ENCODE measurements at places on chromosomes 16 and 17.

GRCh38 chr17:7186241-7186640 lies 7.1 kb upstream of the ASGR1 start:
- no peak for DNase-seq
- H3K27me3 ChIP-seq, result no peaks in the 10 kb centered on the region
- no peak overlapping the region for H3K27ac ChIP-seq
- no peaks in the 10 kb centered on the region for H3K4me1 ChIP-seq
- no peak overlapping the region for H3K4me3 ChIP-seq
- H3K36me3 ChIP-seq, result peaks cover 6% of the 10 kb centered on the region

DNA sequence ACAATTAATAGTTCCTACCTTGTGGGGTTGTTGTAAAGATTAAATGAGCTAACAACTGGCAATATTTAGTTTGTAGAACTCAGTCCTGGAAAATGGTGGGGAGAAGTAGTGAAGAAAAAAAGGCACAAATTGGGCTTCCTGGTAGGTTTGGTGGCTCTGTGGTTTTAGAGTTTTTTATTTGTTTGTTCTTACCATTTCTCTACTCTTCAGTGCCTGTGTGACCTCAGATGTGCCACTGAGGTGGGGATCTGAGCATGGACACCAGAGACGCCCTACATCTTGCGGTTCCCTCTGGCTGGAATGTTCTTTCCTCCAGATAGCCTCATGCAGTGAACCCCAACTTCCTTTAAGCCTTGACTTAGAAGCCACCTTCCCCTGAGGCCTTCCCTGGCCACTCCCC lies 7.7 kb downstream of the ZBTB4 start:
- H3K4me1 ChIP-seq, result peaks cover 32% of the 10 kb centered on the region
- H3K27me3 ChIP-seq, result no peaks in the 10 kb centered on the region
- no peak overlapping the region for H3K4me3 ChIP-seq
- no peak overlapping the region for H3K27ac ChIP-seq

GRCh38 chr16:20401475-20402016 lies 3.0 kb downstream of the PDILT start:
- DNase-seq, result no peak
- no peaks in the 10 kb centered on the region for H3K27me3 ChIP-seq
- no peaks in the 10 kb centered on the region for H3K4me1 ChIP-seq
- H3K4me3 ChIP-seq, result no peak overlapping the region
- H3K36me3 ChIP-seq, result no peaks in the 10 kb centered on the region

DNA sequence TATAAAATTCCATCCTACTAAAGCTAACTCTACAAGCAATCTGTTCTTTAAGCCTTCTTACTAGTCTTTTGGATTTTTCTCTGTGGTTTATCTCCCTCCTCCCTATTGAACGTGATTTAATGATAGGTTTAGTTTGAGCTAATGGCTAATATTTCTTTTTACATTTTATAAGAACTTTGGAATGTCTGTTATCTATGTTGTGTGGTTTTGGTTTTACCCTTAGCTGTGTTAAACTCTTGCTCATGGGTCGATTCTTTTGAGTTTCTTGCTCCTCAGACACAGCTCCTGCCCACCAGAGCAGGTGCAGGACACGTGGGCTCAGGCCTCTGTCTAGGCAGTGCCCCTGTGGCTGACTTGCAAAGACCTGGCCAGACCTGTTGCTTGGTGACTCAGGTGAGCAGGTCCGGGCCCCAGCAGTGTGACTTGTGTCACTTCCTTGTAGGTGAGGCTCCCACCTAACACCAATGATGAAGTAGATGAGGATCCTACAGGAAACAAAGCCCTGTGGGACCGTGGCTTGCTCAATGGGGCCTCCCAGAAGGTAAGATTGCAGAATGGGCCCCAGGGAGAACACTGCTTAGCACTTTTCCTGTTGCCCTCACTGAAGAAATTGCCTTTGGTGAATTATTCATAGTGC lies 45.1 kb downstream of the SF3B3 start:
- no peak for DNase-seq
- no peaks in the 10 kb centered on the region for H3K27me3 ChIP-seq
- H3K4me3 ChIP-seq, result no peak overlapping the region
- H3K4me1 ChIP-seq, result peaks cover 13% of the 10 kb centered on the region
- H3K27ac ChIP-seq, result no peak overlapping the region

DNA sequence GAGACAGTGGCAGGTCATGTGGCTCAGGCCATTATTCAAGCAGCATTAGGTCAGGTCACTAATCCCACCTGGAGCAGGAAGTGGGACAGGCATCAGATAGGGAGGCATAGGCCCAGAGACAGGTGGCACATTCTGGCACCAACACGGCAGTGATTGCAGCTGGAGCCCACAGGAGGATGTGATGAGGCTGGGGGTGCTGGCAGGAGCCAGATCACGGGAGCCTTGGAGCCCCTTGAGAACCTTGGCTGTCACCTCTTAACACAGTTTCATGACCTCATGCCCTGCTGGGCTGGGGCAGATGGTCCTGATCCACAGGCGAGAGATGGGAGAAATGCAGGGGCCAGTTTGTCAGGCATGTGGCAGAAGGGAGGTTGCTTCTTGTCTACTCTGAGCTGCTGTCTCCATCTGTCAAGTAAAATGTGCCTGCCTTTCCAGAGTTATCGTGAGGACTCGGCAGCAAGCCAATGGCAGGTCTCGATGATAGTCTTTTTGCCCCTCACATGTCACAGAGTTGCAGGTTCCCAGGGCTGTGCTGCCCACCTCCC lies 109.6 kb downstream of the CLEC16A start:
- no peak for DNase-seq
- H3K27me3 ChIP-seq, result no peaks in the 10 kb centered on the region
- H3K27ac ChIP-seq, result no peak overlapping the region
- no peaks in the 10 kb centered on the region for H3K4me1 ChIP-seq
- H3K36me3 ChIP-seq, result peaks cover 13% of the 10 kb centered on the region

GRCh38 chr16:4924593-4925292 lies 12.2 kb downstream of the PPL start:
- no peak overlapping the region for H3K27ac ChIP-seq
- H3K27me3 ChIP-seq, result no peaks in the 10 kb centered on the region
- H3K4me1 ChIP-seq, result no peaks in the 10 kb centered on the region
- DNase-seq, result no peak
- H3K4me3 ChIP-seq, result no peak overlapping the region

- no peaks in the 10 kb centered on the region for H3K36me3 ChIP-seq
- peaks cover 3% of the 10 kb centered on the region for H3K4me1 ChIP-seq
- no peak overlapping the region for H3K27ac ChIP-seq
- H3K4me3 ChIP-seq, result peak overlapping the region; percentile 50
Measured at GRCh38 chr17:38571833-38572668, 33.7 kb downstream of the SRCIN1 start.

- H3K4me3 ChIP-seq, result no peak overlapping the region
- peak overlapping the region; percentile 74 for H3K27ac ChIP-seq
- peaks cover 9% of the 10 kb centered on the region for H3K36me3 ChIP-seq
- DNase-seq, result no peak
- no peaks in the 10 kb centered on the region for H3K27me3 ChIP-seq
Measured at GRCh38 chr17:8577868-8578267, 52.7 kb downstream of the MYH10 start.

DNA sequence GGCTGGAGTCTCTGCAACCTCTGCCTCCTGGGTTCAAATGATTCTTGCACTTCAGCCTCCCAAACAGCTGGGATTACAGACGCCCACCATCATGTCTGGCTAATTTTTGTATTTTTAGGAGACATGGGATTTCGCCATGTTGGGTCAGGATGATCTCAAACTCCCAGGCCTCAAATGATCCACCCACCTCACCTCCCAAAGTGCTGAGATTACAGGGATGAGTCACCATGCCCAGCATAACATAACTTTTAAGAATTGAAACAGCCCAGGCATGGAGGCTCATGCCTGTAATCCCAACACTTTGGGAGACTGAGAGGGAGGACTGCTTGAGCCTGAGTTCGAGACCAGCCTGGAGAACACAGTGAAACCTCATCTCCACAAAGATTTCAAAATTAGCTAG lies 2.5 kb downstream of the RSL1D1 start:
- DNase-seq, result no peak
- no peaks in the 10 kb centered on the region for H3K4me1 ChIP-seq
- H3K27ac ChIP-seq, result no peak overlapping the region
- no peak overlapping the region for H3K4me3 ChIP-seq

- no peak overlapping the region for H3K4me3 ChIP-seq
- DNase-seq, result no peak
- no peaks in the 10 kb centered on the region for H3K27me3 ChIP-seq
- no peaks in the 10 kb centered on the region for H3K36me3 ChIP-seq
- no peak overlapping the region for H3K27ac ChIP-seq
Measured at GRCh38 chr16:62254372-62254771, 218.1 kb upstream of the CDH8 start.

DNA sequence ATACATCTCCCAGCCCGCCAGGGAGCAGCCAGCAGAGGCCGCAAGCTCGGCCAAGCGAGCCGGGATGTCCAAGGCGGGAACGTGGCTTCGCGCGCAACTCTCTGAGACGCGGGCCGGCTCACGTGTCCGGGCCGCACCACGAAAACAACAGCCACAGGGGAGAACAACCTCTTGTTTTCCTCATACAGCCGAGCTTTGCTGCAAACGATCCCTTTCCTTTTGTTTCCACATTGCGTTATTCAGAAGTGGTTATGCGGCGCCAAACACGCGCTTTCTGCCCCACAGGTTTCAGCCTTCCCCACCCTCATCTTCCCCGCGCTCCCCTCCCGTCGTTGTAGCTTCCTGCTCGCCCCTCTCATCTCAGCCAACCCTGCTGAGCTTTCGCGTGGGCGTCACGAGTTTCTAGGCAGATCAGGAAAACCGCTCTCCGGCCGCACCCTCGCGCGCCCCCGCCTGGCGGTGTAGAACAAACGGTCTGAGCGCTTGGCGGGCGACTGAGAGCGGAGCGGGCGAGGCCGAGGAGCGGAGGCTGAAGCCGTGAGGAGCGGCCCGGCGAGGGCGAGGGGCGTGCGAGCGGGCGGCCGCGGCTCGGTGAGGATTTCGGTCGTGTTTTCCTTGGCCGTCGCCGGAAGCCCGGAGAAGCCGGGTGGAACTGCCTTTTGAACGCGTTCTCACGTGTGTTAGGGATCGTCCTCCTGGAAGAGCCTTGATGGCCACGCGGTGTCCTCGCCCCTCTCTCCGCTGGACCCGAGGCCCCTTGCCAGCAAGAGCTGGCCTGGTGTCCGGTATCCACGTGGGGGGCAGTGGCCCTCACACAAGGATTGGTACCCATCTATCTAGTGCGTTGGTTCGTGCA lies 6.6 kb upstream of the SMARCD2 start:
- peak overlapping the region; percentile 56 for H3K4me3 ChIP-seq
- H3K27ac ChIP-seq, result peak overlapping the region; percentile 36
- peaks cover 5% of the 10 kb centered on the region for H3K4me1 ChIP-seq
- no peaks in the 10 kb centered on the region for H3K27me3 ChIP-seq
- peak; percentile 95 for DNase-seq
- H3K36me3 ChIP-seq, result no peaks in the 10 kb centered on the region

GRCh38 chr17:75110234-75110937 lies 617 bp downstream of the ARMC7 start:
- peak overlapping the region; percentile 93 for H3K4me3 ChIP-seq
- no peak for DNase-seq
- peaks cover 31% of the 10 kb centered on the region for H3K4me1 ChIP-seq
- H3K27ac ChIP-seq, result peak overlapping the region; percentile 44
- no peaks in the 10 kb centered on the region for H3K36me3 ChIP-seq

DNA sequence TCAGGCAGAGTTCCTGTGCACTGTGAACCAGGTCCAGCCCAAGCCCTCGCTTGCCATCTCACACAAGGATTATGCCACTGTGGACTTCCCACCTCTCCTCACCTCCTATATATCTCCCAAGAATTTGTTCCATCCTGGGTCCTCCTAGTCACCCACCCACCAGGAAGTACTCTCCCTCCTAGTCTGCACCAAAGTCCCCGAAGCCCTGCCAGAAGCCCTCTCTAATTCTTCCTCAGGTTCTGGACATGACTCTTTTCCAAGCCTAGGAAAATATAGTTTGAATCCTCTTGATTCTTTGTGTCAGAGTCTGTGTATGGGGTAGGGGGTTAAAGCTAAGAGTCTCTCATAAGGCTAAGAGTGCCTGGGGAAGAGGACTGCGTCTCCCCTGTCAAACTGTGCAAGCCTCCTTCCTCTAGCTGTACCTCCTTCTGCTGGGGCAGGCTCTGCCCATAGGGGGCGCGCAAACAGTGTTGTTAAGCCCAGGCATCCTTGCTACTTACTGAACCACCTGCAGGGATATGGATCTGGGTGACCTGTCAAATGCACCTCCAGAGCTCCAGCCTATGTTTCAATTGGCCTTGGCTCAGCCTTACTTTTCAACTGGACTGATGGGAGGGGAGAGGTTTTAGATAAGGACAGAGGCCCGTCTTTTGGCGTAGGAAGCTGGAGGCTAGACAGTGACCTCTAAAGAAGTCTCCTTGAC lies 16.6 kb upstream of the DLX4 start:
- peak; percentile 84 for DNase-seq
- H3K4me3 ChIP-seq, result no peak overlapping the region
- H3K36me3 ChIP-seq, result no peaks in the 10 kb centered on the region
- H3K27me3 ChIP-seq, result no peaks in the 10 kb centered on the region

DNA sequence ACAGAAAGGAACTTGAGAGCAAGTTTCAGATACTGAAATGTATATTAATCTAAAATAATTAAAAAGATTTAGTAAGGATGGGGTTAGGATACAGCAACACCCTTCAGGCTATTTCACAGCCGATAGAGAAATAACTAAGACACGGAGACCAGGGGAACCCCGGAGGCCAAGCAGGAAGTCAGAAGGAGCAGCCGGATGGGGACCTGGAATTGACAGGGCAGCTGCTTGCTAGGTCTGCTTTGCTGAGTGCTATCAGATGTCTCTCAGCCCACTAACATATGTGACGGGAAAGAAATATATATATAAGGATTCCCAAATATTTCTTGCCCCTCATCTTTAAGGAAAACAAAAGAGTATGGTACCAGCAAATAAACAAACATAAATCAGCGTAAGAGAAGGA lies 154.1 kb upstream of the CDH5 start:
- H3K4me1 ChIP-seq, result no peaks in the 10 kb centered on the region
- H3K27ac ChIP-seq, result no peak overlapping the region
- H3K27me3 ChIP-seq, result no peaks in the 10 kb centered on the region
- DNase-seq, result no peak
- H3K4me3 ChIP-seq, result no peak overlapping the region
- no peaks in the 10 kb centered on the region for H3K36me3 ChIP-seq

DNA sequence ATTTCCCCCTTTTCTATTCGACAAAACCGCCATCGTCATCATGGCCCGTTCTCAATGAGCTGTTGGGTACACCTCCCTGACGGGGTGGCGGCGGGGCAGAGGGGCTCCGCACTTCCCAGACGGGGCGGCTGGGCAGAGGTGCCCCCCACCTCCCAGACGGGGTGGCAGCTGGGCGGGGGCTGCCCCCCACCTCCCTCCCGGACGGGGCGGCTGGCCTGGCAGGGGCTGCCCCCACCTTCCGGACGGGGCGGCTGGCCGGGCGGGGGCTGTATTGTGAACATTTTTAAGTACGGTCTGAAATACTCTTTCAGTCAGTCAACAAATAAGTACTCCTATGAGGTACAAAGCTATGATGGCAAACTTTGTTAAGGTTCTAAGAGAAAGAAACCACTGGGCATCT lies 222.8 kb downstream of the CNTNAP4 start:
- H3K27ac ChIP-seq, result no peak overlapping the region
- no peaks in the 10 kb centered on the region for H3K27me3 ChIP-seq
- no peaks in the 10 kb centered on the region for H3K36me3 ChIP-seq
- H3K4me1 ChIP-seq, result no peaks in the 10 kb centered on the region

GRCh38 chr16:87431926-87432325 lies 39.8 kb downstream of the MAP1LC3B start:
- H3K27ac ChIP-seq, result no peak overlapping the region
- peaks cover 9% of the 10 kb centered on the region for H3K36me3 ChIP-seq
- H3K27me3 ChIP-seq, result no peaks in the 10 kb centered on the region
- no peak overlapping the region for H3K4me3 ChIP-seq
- H3K4me1 ChIP-seq, result peaks cover 12% of the 10 kb centered on the region
